ENCODE measurements at places on chromosomes 6 and 20.
A peak's percentile ranks its signal among the peaks of the same experiment; 100 is the strongest.

DNA sequence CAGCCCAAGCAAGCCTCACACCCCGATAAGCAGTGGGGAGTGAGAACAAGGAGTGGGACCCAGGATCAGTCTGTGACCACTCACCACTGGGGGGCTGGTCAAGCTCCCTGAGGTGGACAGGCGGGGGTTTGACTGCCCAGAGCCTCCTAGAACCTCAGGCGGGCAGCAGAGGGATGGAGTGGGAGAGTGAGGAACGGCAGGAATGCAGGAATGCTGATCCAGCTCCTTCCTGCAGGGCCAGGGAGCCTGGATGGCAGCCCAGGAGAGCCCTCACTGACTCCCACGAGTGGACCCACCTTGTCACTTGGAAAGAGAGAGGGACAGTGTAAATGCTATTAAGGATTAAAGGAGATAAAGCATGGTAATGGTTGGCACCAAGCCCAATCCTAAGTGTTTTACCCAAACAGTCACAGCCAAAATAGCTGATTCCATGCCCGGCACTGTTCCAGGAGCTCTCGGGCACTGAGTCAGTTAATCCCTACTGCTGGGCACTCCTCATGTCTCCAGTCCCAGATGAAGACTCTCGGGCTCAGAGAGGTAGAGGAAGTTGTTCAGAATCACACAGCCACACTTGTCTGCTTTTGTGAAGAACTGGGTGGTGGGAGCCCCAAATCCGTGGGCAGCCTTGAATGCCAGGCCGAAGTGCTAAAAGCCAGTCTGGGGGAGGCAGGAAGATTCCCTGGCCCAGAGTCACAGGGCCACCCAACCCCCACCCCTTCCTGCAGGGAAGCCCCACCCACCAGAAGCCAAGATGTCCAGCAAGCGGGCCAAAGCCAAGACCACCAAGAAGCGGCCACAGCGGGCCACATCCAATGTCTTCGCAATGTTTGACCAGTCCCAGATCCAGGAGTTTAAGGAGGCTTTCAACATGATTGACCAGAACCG lies 3.1 kb downstream of the MYL9 start:
- no peak for DNase-seq

DNA sequence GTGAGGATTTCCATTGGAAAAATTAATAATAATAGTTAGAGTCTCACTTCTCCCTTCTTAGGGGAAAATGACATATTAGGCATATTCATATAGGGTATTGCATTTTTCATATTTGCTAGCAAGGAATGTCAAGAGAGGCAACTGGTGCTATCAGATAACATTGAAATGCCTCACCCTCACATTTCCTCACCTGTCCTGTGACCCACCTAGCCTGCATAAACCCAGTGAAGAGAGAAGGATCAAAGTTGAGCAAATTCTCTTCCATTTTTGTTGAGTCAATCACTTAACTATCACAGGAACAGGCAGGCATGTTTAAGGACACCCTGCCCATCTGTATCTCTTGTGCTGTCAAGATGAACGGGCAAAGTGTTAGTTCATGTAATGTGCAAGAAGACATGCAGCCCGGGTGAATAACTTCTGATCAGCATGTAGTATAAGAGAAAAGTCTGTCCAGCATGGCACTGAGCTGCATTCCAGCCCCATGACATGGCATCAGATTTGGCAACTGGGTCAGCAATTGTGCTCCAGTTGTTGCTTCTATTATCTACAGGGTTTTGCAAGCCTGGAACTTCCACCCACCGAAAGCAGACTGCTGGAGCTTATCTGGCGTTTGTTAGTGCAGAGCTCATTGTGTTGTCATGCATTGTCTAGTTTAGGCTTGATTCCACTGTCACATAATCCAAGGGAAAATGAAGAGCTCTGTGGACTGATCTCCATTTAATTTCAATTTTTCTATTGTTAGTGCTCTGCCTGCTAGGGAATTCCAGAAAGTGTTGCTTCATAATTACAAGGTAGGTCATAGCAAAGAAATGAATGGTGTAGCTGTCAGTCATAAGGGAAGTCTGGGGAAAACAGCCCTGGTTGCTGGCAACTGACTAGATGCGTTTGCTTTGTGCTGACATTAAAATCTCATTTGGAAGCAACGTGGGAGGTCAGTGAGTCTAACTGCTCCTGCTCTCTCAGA lies 138.4 kb upstream of the TNFAIP3 start:
- peak; percentile 83 for DNase-seq

DNA sequence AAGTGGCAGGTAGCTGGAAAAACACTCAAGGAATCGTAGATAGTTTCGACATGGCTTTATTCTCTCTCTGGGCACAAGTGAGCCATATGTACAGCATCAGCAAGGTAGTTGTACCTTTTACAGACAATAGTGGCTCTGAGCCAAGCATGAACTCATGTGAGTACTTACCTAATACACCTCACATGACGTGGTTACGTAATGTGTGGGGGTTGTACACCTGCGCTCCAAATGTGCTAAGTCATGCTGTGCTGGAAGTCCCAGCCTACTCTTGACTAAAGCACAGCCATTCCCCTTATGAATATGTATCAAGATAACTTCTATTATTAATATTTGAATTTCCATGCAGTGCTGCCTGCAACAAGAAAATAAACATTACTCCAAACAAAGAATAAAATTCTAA lies 78.8 kb upstream of the HMGN3 start:
- DNase-seq = no peak

DNA sequence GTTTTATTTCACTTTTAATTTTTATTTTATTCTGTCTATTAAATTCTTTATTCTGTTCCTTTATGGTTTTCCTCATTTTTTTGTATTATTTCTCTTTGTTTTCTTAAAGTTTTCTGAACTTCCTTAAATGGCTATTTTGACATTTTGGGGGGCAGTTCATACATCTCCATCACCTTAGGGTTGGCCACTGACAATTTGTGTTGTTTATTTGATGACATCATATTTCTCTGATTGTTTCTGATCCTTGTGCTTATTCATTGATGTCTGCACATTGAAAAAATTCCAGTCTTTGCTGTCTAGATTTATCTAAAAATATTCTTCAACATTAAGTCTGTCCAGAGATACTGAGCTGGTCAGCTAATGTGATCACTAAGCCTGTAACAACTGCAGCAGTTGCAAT lies 379.5 kb upstream of the EYS start:
- DNase-seq = no peak

DNA sequence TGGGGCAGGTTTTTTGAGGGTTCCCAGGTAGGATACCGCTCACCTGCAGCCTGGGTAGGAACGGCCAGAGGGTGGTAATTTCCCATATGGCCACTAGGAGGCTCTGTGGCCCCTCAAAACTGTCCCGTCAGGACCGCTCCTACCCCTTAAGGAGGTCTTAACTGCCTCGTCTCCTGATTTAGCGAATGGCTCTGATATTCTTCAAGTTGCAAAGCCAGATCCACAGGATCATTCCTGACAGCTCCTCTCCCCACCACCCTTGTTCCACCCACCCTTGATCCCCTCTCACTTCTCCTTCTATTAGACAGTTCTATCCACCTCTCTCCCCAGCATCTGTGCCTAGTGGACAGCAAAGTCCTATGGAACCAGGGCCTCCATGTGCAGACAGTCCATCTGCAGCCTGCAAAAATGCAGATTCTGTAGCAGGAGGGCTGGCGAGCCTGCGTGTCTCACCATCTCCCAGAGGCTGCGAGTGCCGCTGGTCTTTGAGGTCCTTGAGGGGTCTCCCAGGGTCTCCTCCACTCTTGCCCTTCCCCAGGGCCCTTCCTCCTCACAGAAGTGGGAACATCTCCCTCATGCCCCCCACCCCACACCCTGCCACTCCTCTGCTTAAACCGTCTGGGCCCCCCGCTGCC lies 34.3 kb upstream of the ZBP1 start:
- peak; percentile 53 for DNase-seq

DNA sequence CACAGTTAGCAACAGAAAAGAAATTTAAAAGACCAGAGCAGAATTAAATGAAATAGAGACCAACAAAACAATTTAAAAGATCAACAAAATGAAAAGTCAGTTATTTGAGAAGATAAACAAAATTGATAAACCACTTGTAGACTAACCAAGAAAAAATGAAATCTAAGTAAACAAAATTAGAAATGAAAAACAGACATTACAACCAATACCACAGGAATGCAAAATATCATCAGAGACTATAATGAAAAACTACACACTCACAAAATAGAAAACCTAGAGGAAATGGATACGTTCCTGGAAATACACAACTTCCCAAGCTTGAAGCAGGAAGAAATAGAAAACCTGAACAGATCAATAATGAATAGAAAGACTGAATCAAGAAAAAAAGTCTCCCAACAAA lies 97.8 kb downstream of the WDR27 start:
- DNase-seq = no peak

- no peak for DNase-seq
These were observed 55.5 kb downstream of the PRDM1 start for GRCh38 chr6:106141441-106142237.

- DNase-seq = peak; percentile 36
These were observed 778 bp downstream of the PSMG4 start for GRCh38 chr6:3259491-3259958.

DNA sequence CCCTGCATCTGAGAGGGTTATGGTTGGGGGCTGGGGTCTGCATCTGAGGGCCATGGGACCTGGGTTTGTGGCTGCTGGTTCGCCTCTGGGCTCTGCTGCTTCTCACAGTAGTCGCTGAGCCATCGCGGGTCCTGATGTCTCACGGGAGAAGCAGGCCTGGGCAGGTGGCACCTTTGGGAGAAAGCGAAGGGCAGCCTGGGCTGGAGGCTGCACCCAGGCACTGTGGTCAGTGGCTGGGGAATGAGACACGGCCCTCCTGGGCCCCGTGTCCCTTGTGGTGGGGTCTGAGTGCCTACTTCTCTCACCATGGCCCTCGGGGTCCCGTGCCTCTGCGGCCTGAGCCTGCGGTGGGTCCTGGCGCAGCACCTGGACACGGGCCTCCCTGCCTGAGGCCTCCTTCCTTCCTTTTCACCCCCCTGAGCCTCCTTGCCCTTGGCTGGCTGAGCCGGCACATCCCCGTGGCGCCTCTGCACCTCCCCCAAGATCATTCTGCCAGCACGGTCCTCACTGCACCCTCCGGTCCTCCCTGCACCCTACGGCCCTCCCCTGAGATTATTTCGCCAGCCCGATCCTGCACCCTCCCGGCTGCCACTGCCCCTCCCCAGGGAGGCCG lies 206.0 kb downstream of the ERMARD start:
- DNase-seq = no peak

All from suppressor macrophage treated with lipopolysaccharide for 4 hours (primary cell).